NCI-H774 (cell line): ENCODE measurements at places on chromosomes 11 and 22.

DNA sequence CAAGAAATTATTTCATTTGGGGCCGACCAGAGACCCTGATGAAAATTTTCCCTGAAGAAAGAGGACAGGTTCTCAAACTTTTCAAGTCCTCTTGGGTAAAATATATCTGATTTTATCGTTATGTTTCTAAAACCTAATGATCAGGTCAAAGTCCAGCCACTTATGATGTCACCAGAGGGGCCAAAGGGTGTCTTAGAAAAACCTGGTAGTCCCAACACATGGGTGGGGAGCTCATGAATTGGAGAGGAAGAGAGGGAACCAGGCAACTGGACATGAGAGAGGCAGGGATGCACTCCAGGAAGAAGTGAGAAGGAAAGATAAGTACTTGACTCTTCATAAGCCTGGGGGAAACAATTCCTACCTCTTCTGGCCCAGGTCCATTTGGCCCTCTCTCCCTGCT lies 9.2 kb downstream of the SLC5A1 start:
- DNase-seq, result no peak

GRCh38 chr22:18947905-18948304 lies 11.8 kb upstream of the PRODH start:
- DNase-seq, result no peak

GRCh38 chr22:49418943-49419342 lies 408.7 kb downstream of the BRD1 start:
- no peak for DNase-seq

DNA sequence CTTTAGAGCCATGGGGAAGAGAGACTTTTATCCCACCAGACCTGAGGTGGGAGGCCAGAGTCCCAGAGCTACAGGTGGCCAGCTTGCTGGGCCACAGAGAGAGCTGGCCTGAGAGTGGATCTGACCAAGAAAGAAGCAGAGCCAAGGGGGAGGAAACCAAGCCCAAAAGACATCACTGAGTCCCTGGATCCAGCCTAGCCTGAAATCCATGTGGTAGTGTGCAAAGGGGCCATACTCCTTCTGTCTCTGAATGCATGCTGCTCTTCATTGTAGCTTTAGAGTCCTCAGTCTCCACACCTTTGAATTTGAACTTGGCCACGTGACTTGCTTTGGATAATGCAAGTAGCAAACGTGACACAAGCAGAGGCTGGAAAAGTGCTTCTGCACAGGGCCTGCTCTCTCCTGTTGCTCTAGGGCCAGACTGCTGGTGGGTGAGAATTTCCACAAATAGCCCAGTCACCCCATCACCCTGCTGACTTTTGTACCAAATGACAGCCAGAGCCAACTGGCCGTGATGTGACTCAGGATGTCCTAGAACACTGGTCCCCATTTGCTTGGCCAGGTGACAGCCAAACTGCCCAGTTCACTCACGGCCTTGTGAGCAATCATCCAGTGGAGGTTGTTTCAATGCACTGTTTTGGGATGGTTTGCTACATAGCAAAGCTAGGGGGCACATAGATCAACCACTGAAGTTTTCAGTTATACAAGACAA lies 93.6 kb downstream of the DHCR7 start:
- no peak for DNase-seq

DNA sequence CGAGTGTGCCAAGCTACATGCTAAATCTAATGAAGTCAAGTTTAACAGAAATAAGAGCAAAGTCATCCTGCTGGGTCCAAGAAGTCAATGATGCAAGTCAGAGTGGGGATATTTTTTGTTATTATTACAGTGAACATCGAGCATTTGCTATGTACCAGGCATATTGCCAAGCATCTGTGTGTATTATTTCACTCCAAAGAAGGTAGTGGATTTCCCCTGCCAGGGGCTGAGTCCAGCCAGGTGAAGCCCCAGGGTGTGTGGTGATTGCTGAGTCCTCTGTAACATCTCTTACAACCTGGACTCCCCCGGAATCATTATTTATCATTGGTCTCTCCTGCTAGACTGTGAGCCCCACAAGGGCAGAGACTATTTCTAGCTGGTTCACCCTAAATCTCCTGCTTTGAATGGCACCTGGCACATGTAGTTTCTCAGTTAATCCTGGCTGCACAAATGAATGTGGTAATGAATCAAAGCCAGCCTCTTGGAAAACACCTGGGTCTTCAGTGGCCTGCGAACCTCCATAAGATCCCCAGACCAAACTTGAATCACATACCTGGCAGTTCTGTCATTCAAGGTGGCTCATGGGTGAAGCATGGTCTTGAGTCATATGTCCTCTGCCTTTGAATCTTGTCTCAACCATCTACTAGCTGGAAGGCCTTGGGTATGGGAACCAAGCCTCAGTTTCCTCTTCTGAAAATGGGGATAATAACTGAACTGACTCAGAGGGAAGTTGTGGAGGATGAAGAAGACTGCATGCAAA lies 549.2 kb downstream of the MIAT start:
- no peak for DNase-seq

GRCh38 chr11:77198440-77198849 lies 70.4 kb downstream of the MYO7A start:
- no peak for DNase-seq

DNA sequence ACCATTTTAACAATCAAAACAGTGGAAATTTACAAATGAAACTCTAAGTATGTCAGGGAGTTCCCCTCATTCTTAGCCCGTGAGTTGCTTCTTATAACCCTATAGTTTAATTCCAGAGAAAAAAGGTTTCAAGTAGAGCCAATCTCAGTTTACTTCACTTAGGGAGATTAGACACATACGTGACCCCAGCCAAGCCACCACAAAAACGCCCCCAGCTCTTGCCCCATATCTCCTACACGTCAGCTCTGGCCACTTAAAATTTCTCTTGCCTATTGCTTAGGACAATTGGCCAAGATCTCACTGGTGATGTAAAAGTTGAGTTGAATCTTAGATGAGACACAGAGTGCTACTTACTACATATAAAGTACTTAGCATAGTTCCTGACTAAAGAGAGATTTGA lies 166.4 kb downstream of the ETS1 start:
- DNase-seq, result no peak

DNA sequence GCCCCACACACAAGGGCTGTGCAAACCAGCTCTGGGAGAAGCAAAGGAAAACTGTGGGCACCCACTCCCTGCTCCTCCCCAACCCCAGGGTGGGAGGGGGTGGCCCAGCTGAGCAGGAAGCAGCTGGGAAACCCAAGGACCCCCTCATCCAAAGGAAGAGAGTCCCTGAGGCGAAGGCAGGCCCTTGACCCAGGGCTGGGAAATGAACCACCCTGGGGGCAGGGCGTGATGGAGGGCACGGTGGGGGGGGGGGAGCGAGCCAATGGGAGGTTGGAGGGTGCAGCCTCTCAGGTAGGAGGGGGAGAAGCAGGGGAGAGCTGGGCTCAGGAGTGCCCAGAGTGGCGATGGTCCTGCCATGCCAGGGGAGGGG lies 16.8 kb downstream of the SCN4B start:
- no peak for DNase-seq

DNA sequence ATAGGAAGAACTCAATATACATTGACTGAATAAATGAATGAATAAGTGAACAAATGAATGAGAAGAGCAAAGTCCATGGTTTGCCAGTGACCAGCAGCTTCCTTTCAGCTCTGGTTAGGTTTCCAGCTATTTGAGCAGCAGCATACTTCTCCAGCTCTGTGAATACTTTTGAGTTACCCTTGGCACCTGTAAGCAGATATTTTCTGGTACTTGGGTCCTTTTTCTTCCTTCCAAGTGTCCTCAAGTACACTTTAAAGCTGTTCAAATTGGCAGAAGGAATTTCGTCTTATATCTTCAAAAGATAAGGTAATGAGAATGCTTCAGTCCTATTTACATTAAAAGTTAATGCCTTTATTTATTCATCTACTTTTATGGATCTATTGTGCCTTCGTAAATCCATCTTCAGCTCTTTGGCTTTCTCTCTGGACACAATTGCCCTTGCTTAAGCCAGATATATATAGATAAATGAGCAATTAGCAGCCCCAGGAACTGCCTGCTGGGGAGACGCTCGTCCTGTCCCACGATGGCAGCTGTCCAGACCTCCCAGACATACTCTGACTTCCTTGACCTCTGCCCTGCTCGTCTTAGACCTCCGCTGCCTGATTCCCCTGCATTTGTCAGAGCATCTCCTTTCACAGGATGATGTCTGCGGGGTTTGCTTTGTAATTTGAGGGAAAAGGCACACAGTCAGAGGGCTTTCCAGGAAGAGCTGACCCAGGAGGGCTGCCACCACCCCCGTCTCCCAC lies 926.3 kb downstream of the OPCML start:
- no peak for DNase-seq

DNA sequence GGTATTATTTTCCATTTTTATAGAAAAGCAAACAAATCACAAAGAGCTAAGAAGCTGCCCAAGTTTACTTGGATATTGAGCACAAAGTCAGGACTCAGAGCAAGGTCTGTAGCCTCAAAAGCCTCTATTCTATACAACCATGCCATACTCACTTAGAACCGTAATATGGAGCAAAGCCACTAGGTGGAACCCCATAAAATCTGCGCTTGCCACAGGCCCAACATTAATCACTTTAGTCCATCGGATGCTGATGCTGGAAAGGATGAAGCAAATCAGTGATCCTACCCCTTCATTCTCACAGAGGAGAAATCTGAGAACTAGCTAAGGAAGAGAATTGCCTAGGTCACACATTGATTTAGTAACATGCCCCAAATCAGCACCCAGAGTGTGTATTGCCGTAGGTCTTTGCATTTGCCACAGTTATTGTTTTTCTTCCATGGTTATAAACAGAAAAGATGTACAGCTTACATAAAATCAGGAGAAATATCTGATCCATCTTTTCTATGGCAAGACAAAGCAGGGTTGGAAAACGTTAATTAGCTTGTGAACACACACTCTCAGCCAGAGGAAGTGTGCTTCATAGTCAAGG lies 56.7 kb upstream of the RAB38 start:
- no peak for DNase-seq

DNA sequence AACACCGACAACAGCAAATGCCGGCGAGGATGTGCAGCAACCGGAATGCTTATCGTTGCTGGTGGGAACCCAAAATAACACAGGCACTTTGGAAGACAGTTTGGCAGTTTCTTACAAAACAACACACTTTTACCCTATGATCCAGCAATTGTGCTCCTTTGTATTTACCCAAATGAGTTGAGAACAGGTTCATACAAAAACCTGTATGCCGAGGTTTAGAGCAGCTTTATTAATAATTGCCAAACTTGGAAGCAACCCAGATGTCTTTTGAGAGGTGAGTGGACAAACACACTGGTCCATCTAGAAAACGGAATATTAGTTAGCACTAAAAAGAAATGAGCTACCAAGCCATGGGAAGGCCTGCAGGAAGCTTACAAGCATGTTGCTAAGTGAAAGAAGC lies 118.9 kb downstream of the CTTN start:
- no peak for DNase-seq

GRCh38 chr11:109677876-109678275 lies 255.9 kb downstream of the C11orf87 start:
- no peak for DNase-seq

GRCh38 chr11:35647421-35648093 lies 15.0 kb upstream of the TRIM44 start:
- no peak for DNase-seq

GRCh38 chr11:118211006-118211405 lies 13.8 kb downstream of the JAML start:
- DNase-seq, result no peak

- DNase-seq, result no peak
Measured at GRCh38 chr11:130465263-130465662, 16.8 kb downstream of the ADAMTS15 start.

- no peak for DNase-seq
Measured at GRCh38 chr11:81888391-81888790, 845.3 kb downstream of the FAM181B start.

DNA sequence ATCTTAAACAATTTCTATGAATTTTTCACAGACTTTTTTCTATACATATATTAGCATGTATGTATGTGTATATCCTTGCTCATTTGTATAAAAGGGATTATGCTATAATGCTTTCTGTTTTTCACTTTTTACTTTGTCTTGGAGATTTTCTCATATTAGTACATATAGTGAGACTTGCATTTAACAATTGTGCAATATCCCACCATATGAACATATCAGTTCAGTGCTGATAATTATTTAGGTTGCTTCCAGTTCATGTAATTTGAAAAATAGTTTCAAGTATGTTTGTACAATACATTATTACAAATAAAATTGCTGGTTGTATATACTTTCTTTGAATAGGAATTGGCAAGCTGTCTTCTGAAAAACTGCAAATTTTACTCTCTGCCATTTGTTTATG lies 37.9 kb downstream of the HEPHL1 start:
- DNase-seq, result no peak

- no peak for DNase-seq
Measured at GRCh38 chr11:110075847-110076208, 17.4 kb upstream of the ZC3H12C start.

DNA sequence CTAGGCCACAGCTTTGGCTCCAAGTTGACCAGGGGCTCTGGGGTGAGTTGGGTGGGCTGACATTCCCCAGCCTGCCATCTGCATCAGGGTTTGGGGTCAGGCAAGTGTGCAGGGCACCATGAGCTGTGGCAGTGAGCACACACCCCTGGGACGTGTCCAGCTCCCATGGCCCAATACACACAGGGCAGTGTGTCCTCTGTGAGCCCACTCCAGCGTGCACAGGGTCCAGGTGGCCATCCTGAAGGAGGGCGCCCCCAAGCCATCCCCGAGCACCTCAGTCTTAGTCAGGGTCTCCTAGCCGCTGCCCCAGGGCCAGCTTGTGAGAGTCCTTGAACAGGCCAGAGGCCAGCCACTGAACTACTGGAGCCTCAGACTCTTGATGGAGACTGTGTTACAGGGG lies 1.2 kb upstream of the FGF3 start:
- DNase-seq, result no peak

GRCh38 chr11:18703001-18703763 lies 4.6 kb downstream of the TMEM86A start:
- DNase-seq, result no peak

DNA sequence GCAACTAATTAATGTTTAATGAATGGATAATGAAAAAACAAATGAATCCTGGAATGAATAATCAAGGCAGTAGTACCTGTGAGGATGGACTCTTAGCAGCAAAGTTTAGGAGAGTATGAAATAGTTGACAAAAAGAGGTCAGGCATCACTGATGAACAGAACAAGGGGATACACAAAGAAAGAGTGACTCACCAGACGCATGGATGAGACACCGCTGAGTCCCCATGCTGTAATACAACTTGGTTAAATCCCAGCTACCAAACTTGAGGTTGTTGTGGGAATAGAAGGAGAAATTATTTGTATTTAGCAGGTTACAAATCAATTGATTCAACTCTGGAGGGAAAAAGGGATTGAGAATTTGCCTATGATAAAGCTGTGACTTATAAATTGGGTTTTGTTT lies 976.9 kb upstream of the TENM4 start:
- no peak for DNase-seq
